ENCODE measurements at places on chromosomes 6 and 20.

GRCh38 chr20:53738945-53739798 is 145.5 kb upstream of the ZNF217 start:
- no peak for DNase-seq

DNA sequence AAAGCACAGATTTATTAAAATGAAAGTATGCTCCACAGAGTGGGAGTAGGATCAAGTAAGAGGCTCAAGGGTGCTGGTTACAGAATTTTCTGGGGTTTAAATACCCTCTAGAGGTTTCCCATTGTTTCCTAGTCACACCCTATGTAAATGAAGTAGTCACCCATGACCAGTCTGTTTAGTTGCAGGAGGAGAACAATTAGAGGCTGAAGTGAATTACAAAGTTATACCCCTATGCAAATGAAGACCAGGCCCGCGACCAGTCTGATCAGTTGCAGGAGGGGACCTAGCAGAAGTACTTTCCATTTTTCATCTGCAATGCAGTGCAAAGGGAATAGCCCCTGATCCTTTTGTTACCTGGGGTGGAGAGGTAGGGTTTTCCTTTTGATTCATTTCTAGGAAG is 11.8 kb upstream of the FILIP1 start:
- no peak for DNase-seq

- DNase-seq = peak; percentile 16
Observed at GRCh38 chr20:58692579-58693225, at the start of gene NPEPL1. Gene NPEPL1, plus strand, starts transcription at chr20:58692800. Its CDS starts 101 bp downstream, at chr20:58692901.

GRCh38 chr20:50286174-50286511 is 95.5 kb downstream of the CEBPB start:
- no peak for DNase-seq

- no peak for DNase-seq
Observed at GRCh38 chr6:82372656-82373055, 9.0 kb downstream of the TPBG start.

- DNase-seq = no peak
Observed at GRCh38 chr6:156995502-156995901, 218.3 kb downstream of the ARID1B start.

DNA sequence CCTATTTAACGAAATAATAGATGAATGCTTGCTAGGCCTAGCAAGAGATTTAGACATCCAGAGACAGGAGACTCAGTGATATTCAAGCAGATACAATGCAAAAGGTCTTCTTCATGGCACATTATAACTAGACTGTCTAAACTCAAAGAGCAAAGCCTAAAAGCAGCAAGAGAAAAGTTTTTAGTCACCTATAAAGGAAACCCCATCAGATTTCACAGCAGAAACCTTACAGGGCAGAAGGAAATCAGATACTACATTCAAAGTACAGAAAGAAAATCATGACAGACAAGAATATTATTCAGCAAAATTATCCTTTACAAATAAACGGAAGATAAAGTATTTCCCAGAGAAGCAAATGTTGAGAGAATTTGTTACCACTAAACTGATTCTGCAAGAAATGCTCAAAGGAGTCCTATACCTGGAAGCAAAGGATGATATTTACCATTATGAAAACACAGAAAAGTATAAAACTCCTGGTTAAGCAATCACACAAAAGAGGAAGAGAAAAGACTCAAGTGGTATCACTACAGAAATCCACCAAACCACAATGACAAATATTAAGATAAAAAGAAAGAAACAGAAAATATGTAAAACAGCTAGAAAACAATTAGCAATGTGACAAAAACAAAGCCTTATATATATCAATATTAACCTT is 333.7 kb downstream of the MEI4 start:
- no peak for DNase-seq

GRCh38 chr6:158825038-158825950 is 6.1 kb upstream of the EZR start:
- no peak for DNase-seq

DNA sequence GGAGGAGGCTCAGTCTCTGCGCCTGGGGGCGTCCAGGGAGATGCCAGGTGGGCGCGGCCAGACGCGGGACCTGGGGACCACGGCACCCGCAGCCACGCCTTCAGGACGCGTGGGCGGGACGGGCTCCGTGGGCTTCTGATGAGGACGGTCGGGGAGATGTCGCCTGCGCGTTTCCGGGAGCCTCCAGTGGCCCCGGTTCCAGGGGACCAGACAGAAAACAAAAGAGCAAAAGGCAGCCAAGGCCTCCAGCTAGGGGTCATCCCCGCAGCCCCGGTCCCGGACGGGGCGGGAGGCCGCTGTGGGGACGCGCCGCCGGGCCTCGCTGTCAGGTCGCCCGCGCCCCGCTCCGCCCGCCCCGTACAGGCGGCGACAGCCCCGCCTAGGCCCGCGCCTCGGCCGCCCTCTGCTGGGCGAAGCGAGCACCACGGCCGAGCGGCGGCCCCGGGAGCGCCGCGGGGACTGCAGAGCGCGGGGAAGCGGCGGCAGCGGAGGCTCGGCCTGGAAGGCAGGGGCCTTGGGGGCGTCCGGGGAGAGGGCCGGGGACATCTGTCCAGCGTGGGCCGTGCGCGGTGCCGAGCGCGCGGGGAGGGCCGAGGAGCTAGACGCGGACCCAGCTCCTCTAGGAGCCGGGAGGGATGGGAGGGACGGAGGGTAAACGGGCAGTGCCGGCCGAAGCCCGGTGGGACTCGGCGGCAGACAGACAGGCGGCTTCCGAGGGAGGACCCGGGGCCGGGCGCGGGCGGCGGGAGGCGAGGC is 48.7 kb downstream of the TMEM242 start:
- peak; percentile 58 for DNase-seq

DNA sequence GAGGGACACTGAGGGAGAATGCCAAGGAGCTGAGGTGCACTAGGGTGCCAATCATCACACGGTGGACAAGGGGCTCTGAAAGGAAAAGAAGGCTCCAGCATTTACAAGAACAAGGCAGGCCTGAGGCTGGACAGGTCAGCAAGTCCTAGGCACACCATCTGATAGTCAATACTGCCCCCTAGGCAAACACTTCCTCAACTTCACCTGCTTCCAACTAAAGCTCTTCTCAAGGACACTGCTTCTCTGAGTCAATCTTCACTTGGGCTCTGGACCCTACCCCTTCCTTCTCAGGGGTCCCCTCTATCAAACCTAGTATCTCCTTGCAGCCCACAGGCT is 37.7 kb upstream of the SLC4A11 start:
- DNase-seq = no peak

- DNase-seq = no peak
Observed at GRCh38 chr6:91678679-91679446, 1092.0 kb upstream of the MAP3K7 start.

GRCh38 chr20:34559311-34560140 is 1.0 kb downstream of the MAP1LC3A start:
- no peak for DNase-seq

DNA sequence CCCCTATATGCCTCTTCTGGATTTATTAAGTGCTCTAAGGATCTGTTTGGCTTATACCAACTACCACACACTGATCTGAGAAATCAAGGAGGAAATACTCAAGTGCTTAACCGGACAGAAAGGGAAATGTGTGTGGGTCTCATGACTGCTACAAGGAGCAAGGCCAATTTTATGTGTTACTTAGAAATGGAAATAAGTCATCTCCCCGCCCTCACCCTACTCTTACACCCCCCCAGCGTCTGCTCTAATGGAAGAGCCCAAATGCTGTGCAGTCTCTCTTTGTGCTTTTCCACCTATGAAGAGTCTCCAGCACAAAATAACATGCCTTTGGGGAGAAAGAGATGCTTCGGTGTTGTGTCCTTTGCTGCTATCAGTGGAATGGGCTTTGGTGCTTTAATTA is 428.8 kb upstream of the ARID1B start:
- DNase-seq = no peak

DNA sequence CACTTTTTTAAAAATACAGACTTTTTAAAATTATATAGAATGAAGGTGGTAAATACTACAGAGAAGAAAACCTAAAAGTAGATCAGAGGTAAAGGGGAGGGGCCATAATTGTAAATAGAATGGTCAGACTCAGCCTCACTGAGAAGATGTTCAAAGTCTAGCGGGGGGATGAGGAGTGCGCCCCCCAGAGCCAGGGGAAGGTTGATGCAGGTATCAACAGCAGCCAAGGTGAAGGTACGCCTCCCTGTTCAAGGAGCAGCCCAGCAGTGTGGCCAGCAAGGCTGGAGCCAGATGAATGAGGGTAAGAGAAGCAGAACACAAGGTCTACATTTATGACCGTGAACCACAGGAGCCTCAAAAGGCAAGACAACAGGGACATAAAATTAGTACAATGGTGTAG is 204.1 kb downstream of the PTPRT start:
- no peak for DNase-seq

DNA sequence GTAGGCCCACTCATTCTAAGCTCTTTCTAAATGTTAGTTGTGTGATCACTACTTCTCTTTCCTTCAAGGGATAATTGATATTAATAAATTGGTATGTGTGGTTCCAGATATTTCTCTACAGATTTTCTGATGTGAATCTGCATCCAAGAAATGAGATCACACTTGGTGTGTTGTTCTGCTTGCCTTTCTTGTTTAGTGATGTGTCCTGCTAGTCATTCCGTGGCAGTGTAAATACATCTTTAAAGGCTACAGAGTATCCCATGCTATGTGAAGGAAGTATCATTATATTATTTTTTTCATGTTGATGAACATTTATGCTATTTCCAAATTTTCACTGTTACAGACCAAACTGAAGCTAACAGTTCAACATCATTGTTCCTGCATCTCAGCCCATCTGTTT is 13.2 kb downstream of the CDH26 start:
- no peak for DNase-seq

- DNase-seq = no peak
Observed at GRCh38 chr20:37524859-37525708, 2.6 kb downstream of the BLCAP start.

DNA sequence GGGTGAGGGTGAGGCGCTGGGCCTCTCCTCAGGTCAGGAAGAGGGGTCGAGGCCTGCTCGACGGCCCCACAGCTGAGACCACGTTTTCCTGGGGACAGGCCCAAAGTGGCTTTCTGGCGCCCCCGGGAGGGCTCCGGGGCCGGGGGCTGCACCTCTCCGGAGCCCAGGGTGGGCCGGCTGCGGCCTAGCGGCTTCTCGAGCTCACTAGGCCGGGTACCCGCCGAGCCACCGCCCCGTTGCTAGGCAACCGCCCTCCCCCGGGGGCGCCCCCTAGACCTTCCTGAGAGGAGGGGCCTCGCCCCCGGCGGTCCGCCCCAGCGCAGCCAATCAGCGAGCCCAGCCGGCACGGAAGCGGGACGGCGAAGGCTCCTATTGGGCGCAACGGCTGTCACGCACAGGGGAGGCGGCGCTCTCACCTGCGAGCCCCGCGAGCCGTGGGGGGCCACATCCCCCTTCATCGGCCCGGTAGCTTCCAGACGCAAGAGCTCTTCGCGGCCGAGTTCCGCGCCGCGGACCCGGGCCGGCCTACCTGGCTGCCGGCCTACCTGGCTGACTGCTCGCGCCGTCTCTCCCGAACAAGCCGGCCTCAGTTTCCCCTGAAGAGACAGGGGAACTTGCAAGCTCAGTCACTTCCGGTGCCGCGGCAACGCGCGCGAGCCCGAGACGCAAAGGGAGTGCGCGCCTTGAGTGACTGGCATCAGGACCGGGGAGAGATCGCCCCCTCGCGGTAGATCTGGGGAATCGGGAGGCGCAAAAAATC is 831 bp upstream of the BCL2L1 start:
- peak; percentile 96 for DNase-seq
